Effector CD4-positive, alpha-beta T cell (primary cell): ENCODE measurements at places on chromosomes 1 and 21.
A peak's percentile ranks its signal among the peaks of the same experiment; 100 is the strongest.

DNA sequence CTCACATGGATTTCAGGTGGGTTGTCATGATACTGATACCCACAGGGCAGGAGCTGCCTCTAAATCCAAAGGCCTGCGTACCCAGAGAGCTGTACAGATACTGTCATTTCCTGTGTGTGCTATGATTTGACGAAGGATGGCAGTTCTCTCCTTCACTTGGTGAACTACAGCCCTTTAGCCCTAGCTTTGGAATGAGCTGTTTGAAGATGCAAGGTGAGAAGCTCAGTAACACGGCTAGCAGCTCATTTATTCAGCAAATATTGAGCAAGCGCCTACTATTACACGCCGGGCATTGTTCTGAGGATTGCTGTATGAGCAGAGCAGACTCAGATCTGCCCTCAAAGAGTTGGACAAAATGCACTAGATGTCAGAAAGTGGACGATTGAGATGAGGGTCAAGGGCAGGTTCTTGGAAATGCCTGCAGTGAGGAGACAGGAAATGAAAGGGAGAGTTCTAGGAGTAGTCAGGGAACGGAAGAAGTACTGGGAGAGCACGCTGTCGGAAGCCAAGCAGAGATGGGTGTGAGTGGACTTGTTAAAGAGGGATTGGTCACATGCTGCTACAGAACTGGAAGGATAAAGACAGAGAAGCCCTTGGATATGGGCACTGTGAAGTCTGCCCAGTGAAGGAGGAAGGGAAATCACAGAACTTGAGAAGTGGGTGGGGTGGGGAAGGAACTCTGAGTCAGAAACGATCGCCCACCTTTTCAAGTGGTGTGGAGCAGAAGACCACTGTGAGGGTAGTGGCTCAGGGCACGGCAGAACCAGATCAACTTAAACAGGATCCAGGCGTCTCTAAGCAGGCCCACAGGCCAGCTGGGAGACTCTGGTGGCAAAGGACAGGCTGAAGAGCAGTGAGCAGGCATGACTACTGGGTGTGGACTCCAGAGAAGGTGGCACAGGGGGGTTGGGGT lies 7.1 kb downstream of the PTGFRN start:
- DNase-seq: no peak

DNA sequence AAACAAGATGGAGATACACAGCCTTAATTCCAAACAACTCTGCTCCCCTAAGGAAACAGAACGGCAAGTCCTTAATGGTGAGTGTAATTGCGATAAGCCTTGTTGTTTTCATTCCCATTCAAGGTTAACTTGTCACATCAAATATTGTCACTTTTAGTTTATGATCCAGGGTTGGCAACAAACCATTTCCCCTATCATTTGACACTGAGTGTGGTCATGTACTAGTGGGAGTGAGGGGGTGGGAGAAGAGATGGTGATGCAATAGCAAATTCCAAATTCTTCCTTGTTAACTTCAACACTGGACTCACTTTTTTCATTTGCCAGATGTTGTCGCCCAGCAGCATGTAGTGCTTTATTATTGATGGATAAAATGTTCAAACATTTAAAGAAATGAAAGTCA lies 140.4 kb downstream of the ZNF326 start:
- no peak for DNase-seq

DNA sequence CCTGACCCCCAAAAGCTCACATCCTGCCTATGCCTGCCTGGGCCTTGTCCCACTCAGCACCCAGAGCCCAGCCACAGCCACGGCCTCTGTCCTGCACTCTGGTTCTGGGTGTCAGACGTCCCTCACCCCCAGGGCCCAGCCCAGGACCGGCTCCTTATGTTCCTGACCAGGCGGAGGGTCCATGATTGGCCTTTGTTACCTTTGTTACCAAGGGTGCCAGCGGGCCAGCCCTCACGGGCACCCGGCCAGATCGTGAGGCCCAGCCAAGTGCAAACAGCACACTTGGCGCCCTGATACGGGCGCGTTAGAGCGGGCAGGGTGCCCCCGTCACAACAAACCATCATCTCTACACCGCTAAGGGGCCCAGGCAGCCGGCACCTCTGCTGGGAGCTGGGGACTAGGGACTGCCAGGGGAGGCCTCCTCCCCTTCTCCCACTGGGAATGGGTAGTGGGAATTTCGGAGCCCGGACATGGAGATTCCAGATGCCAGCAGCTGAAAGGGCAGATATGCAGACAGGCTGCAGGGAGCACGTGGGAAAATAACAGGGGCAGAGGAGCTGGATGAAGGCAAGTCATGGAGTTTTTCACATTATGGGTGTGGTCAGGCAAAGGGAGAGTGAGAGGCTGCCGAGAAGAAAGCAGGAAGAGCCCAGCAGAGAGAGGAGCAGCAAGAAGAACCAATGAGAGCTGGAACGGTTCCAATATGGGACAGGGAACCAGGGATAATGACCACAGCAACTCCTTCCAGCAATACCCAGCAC lies 22.1 kb downstream of the HSPG2 start:
- DNase-seq: no peak

- DNase-seq: no peak
These were observed 74.6 kb downstream of the DPT start for GRCh38 chr1:168654198-168654915.

- DNase-seq: no peak
These were observed 72.6 kb downstream of the TENT5C start for GRCh38 chr1:117678246-117678977.

- no peak for DNase-seq
These were observed 13.5 kb upstream of the OR2G2 start for GRCh38 chr1:247574664-247575063.

- no peak for DNase-seq
These were observed 31.5 kb downstream of the LPAR3 start for GRCh38 chr1:84861516-84861915.

DNA sequence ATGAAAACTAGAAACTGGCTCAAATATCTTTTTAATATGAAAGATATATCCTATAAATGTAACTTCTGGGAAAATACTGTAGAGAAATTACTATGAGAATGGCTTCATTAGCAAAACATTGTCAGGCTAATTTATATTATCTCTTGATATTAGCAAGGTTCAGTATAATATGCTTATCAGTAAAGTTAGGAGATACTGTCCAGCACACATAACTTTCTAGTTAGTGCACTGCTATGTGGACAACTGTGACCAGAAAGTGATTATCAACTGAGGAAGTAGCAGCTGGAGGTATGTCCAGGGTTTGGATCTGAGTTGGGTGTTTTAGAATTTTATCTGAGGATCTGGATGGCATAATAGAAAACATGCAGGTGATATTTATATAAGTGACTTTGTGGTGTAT lies 7.5 kb downstream of the LRRC8C start:
- no peak for DNase-seq

DNA sequence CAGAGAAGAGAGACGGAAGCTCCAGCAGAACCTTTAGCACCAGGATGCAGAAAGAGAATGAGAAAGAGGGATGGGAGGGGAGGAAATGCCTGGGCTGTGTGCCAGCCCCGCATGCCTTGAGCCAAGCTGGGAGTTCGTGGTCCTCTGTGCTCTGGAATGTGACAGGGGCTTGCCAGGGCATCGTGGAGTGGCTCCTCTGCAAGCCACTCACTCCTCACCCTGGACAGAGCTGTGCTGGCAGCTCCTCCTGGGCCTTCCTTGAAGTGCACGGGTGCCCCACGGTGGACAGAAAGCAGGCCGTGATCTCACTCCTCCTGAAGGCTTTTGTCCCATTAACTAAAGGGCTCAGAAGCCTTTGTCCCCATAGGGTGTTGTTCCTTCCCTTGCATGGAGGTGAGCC lies 34.8 kb upstream of the PRELP start:
- no peak for DNase-seq

DNA sequence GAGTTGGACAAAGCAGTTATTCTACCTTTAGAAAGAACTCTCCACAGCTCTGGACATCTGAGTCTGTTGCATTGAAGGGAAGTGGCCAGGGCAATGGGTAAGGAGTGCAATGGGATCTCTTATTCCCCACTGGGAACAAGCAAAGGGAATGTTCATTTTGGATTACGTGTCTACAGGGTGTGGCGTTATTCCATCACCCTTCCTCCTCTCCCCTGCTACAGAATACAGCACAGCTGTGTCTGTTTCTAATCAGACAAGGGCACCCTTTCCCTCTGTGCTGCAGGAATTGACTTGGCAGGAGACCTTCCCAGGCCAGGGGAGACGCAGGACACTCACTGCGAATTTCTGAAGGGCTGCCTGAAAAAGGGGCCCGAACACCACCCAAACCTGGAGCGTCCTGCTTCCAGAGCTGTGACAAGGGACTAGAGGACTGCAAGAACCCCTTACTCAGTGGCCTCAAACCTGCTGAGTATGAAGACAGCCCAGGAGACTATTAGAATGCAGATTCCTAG lies 163.6 kb upstream of the RAB4A start:
- DNase-seq: no peak

DNA sequence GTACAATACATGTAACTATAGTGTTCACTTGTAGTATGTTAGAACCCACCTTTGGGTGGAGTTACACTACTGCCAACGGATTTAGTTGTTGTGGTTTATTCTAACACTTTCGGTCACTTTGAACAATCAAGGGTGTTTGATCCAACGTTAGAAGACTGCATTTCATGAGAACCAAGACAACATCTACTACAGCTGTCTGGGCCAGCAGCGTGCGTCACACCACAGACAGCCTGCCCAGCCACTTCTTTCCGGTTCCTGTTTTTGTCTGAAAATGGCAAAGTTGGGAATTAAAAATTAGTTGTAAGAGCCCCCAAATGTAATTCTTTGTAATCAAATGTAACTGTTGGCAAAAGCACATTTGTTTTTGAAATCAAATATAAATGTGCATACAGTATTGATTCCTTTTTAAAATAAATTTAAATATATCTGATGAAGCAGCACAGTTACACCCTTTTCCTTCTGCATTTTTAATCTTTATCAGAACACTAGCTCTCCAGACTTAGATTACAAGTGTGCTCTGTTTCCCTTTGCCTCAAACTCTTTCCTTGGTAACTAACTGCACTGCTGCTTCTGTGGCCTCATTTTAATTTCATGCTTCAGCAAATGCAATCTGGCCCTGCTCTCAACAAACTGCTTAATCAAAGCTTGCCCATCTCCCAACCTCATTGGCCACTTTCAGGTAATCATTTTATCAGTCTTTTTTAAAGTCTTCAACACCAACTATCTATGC lies 86.6 kb upstream of the DPH5 start:
- peak; percentile 73 for DNase-seq

- no peak for DNase-seq
These were observed 157.7 kb downstream of the SEC16B start for GRCh38 chr1:177812144-177812543.

- DNase-seq: no peak
These were observed 19.9 kb downstream of the ELAPOR1 start for GRCh38 chr1:109133815-109134214.

DNA sequence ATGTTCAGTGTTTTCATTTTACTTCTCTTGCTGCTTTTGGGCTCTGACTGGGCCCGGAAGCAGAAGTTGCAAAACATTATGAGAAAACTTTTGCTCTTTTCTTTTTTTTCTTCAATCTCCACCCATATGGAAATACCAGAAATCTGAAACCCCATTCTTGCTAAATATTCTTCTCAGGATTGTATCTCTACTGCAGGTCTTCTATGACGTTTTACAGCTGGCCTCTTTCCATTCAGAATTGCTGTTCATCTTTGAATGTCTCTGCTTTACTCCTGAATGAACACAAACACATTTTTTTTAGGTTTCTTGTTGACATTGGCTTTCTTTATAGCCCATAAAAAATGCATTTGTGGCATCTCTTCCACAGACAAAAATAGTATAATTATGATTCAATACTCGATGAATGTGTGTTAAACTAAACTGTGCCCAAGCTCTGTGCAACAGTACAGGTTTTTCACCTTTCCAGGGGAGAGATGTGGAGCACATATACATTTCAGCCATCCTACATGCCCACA lies 18.8 kb downstream of the PTPRC start:
- no peak for DNase-seq

DNA sequence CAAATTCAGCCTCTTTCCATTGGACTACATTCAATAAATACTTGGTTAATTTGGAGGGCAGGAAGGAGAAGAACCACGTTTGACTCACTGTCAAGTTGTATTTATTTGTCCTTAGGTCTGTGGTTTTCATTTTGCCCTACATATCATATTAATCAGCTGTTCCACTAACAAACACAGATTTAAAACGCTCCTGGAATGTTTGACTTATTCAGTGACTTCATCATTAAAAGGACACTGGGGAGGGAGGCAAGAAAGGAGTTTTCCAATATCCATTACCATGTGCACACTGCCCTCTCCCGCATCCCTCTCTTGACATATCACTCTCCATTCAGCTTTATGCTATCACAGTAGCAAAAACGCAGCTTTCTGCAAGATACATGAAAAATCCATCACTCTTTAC lies 98.2 kb upstream of the C1orf87 start:
- no peak for DNase-seq

DNA sequence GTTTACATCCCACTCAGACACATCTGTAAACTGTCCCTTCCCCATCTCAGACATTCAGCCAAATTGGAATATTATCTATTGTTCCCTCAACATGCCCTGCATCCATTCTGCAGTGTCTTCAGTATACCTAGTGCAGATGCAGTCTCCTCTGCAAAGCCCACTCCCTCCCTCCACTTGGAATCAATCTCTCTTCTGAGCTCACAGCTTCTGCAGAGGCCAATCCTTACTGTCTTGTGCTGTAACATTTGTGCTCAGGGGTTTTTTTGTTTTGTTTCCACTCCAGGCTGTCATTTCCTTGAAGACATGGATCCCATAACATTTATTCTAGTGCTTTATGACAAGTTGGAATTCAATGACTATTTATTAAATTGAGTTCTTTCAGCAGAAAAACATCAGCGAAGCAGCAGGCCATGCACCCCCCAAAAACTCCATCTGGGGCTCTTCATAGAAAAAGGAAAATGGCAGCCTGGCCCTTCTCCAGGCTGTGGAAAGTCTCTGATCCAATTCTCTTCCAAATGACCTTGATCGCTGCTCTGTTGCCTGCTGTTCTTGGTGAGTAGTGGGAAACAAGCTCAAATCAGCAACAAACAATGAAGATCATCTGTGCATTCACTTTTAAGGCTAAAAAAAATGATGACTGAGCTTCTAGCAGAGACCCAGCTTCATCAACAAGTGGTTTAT lies 8.7 kb downstream of the C4BPA start:
- DNase-seq: no peak

DNA sequence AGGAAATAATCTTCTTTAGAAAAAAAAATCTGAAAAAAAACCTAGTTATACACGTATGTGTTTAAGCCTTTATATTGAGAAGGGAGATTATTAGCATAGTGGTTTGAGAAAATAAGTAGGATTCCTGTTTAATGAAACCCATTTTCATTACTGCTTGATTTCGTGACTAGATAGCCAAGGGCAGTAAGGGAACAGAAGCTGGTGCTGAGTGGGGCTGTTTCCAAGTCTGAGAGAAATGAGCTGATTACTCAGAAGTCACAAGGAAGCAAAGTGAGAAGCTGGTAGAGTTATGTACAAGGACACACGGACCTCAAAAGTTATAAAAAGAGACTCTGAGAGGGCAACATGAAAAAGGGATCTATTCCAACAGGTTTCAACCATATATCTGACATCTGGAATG lies 256.5 kb downstream of the TTLL7 start:
- no peak for DNase-seq
